Cortex of kidney (tissue), 1 donor: ENCODE measurements at places on chromosomes 11 and 22.

- DNase-seq = no peak
Observed at GRCh38 chr11:33067294-33067693, 27.9 kb downstream of the TCP11L1 start.

DNA sequence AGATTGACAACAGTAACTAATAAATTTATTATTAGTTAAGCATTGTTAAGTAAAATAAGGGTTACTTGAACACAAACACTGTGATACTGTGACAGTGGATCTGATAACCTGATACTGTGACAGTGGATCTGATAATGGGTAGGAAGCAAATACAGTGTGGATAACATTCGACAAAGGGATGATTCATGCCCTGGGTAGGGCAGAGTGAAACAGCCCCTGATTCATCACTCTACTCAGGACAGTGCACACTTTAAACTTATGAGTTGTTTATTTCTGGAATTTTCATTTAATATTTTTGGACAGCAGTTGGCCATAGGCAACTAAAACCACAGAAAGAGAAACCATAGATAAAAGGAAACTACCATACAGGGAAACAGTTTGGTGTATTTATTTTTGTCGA, 60.8 kb upstream of the CTSC start:
- no peak for DNase-seq

- DNase-seq = no peak
Observed at GRCh38 chr11:106697058-106697457, 321.2 kb downstream of the GUCY1A2 start.

DNA sequence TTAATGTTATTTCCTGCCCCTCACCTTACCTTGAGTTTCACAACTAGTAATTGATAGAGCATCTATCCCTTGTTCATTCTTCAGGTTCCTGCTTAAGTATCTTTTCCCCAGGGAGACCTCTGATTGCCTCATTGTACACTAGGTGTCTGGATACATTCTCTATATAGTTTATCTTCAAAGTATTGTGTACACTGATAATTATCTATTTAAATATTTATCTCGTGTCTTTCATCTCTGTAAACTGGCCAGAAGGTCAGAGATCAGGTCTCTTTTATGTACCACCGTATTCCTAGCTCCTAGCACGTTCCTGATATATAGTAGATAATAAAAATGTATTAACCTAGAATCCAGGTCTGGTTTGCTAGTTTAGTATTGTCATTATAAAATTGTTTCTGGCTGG, 6.4 kb downstream of the TMEM126B start:
- no peak for DNase-seq

DNA sequence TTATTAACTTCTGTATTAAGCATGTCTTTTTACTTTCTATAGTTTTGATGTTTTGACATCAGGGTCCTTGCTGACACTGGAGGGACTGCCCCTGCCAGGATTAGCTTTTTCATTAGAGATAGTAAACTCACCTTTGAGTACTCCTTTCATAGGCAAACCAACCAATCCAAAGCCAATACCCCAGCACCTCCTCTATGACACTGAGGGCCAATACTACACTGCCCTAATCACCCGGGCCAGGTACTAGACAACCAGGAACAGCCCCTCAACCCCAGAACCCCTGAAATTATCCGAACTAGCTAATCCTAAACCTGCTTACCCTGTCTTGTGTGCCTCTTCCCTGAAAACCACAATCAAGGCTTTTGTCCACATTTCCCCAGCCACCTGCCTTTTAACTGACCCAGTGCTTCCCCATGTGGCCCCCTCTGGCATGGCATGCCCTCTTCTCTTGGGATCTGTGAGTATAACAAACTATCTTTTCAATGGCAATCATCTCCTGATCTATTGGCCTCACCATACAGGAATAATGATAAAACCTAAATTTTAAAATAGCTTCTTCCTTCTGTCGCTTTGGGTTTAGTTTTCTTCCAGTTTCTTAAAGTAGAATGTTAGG, 31.2 kb downstream of the RAB6A start:
- no peak for DNase-seq

GRCh38 chr11:59208956-59209355, 3.8 kb downstream of the MPEG1 start:
- DNase-seq = no peak

DNA sequence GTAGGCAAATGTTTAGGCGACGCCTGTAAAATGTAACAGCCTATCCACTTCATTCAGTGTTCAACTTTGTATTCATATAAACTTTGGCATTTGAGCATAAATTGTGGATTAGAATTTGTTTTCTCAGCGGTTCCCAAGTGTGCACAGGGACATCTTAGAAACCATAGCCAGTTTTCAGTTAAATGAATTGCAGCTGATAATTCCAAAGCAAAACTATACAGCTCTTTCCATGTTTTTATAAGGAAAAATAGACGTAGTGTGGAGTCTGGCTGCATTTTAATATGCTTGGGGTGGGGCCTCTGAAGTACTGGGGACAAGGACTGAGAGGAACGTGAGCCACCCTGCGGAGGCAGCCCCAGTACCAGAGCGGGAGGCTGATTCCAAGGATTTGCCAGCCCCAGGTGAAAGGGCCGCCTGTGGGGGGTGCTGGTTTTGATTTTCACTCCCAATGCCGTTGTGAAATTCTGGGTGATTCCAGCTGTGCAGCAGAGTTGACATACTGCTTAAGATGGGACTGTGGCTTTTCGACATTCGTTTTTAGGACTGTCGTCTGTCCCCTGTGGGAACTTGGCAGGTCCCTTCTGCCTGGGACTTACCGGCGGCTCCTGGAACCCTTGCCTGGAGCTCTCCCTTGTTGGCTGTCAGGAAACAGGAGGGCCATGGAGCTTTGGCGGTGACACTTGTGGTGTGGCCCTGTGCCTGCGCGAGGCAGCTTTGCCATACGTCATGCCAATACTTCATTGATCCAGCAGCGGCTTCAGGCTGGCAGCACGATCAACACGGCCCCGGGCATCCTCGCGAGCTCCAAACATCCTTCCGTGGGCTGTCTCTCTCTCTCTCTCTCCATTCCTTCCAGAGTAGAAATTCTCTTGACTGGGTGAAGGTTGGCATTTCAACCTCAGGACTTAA, 370.9 kb downstream of the TBC1D22A start:
- no peak for DNase-seq

DNA sequence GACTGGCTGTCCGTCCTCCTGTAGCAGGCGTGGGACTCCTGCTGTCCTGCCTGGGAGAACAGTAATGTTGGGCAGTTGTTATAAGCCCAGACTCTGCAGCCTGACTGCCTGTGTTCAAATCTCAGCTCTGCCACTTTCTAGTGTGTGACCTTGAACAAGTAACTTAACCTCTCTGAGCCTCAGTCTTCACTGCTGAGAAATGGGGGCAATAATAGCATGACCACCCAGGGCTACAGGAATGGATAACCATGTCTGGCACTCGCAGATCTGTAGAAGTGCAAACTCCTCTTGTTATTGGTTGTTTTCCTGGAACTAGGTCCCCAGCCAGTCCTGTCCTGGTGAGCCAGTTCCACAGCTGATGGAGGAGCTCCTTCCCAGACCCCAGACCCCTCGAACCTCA, 69.7 kb downstream of the TP53I11 start:
- DNase-seq = no peak

GRCh38 chr11:113384551-113384950, 3.0 kb upstream of the ANKK1 start:
- DNase-seq = no peak

DNA sequence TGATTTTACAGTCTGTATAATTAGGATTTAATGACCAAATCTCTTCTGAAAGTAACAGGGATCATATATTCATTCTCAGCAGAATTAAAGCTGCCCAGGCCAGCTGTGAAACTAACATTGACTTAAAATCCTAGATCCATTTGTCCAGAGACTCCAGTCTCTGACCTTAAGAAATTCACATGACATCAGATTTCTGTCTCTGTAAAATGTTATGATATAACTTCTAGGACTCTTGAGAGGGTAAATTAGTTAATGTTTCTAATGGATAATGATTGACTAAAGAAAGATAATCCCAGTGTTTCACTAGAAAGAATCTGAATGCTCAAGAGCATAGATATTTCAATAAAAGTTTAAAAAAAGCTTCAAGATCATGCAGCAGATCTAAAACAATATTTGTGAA, 6.3 kb downstream of the NOX4 start:
- DNase-seq = no peak

GRCh38 chr11:87634331-87634730, 540.9 kb downstream of the RAB38 start:
- DNase-seq = no peak

GRCh38 chr11:3969613-3970012, 114.1 kb downstream of the STIM1 start:
- no peak for DNase-seq

GRCh38 chr11:125428486-125429173, 67.4 kb downstream of the FEZ1 start:
- DNase-seq = no peak

- no peak for DNase-seq
Observed at GRCh38 chr11:208917-209260, 1.4 kb downstream of the RIC8A start.

DNA sequence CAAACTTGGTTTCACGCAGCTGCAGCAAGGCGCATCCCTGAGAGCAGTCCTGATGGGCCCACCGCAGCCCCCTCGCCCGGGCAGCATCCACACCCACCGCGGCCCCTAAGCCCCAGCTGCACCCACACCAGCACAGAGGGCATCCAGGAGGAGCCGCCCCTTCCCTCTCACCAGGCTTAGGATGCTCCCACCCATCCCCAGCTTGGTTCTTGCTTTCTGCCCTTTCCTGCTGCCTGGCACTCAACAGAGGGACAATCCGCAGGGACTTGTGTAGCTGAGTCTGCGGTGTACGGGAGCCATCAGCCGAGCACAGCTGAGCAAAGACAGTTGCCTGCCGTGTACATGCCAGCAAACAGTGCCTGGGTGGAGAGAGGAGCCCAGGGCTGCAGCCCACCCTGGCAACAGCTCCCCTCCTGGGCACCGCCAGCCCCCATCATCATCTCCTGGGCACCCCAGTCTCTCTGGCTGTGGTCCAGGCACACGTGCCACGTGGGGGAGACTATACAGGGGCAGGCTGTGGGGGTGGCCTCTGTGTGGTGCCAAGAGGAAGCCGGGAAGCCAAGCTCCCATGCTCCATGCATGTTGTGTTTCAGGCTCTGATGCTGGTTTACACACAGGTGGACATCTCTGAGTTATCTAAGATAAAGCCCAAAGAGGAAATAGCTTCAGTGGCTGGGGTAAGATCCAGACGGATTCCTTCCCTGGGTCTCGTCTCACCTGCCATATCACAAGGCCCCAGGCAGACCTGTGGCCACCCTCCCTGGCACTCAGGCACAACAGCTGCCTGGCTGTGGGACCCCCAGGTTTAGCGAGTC, 36.0 kb upstream of the GNB1L start:
- no peak for DNase-seq

DNA sequence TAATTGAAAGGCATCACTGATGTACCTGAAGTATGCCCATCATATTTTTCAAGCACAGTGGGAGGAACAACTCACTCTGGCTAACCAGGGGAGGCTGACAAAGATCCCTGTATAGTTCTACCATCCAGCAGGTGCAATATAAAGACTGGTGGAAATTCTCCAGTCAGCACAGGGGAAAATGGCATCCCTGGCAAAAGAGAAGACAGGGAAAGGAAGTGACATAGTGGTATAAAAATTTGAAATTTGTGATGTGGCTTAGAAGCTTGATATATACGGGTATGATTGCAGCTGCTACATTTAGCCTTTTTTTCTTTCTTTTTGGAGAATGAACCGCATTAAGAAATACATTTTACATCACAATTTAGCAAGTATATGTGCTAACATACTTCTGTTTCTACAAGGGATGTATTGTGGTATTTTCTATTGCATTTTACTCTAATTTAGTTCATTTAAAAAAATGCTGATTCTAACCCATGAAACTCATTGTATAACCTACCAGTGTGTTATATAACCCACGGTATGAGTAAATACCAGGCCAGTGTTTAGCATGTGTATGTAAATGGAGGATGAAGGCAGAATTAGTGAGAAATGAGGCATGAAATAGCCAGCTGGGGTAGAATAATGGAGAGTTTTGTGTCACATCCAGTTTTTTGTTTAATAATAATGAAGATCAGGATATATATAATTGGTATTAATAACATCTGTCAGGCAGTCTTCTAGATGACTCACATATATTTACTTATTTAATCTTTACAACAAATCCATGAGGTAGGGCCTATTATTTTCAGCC, 186.1 kb downstream of the ARHGAP42 start:
- DNase-seq = no peak

- no peak for DNase-seq
Observed at GRCh38 chr11:64224891-64225607, 937 bp downstream of the TRPT1 start.

GRCh38 chr11:70210530-70210929, 7.4 kb downstream of the FADD start:
- DNase-seq = no peak

DNA sequence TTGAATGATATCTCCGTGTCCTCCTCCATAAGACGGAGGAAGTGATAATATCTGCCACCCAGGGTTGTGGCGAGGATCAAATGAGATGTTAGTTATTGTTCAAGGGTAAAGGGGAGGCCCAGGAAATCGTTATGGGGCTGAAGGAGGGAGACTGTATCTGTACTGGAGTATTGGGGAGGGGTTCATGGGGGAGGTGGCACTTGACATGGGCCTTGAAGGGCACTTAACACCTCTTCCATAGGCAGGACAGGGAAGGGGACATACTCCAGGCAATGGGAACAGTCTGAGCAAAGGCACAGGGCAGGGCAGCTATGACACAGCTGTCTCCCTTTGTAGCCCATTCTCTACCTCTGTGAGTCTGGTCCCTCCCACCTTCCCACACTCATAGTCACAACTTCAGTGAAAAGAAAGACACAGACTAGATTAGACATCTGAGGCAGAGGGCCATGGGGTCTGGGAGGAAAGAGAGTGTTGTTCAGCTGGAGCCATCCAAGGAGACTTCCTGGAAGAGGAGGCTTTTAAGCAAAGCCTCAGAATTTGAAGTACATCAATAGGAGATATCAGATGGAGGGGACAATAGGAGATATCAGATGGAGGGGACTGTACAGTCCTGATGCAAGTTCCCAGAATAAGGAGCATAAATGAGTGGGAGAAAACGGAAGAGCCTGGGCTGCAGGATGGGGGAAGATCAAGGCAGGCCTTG, 15.8 kb upstream of the DGKZ start:
- DNase-seq = no peak

GRCh38 chr22:49519117-49519737, 308.4 kb downstream of the BRD1 start:
- no peak for DNase-seq

DNA sequence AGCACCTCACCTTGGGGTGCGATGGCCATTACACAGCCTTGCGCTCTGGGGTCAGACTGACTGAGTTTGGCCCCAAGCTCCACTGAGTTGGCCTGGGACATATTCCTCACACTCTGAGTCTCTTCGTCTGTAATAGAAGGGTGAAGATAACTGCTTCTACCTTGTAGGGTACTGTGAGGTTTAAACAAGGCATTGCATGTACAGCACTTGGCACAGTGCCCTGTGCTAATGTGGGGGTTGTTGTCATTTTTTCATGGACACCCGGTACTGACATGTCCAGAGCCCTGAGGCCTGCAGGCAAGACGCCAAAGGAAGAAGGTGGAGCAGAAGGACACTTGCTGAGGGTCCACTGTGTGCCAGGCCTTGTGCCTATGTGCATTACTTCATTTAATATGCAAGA, 50.7 kb downstream of the OTOG start:
- DNase-seq = no peak

GRCh38 chr11:2399488-2400068, 972 bp upstream of the TSSC4 start:
- DNase-seq = no peak

- no peak for DNase-seq
Observed at GRCh38 chr11:29985248-29985647, 31.6 kb downstream of the KCNA4 start.
